ENCODE measurements at places on chromosomes 13 and 19.

GRCh38 chr13:75666646-75667351 is 30.7 kb downstream of the LMO7 start:
- DNase-seq, result no peak

DNA sequence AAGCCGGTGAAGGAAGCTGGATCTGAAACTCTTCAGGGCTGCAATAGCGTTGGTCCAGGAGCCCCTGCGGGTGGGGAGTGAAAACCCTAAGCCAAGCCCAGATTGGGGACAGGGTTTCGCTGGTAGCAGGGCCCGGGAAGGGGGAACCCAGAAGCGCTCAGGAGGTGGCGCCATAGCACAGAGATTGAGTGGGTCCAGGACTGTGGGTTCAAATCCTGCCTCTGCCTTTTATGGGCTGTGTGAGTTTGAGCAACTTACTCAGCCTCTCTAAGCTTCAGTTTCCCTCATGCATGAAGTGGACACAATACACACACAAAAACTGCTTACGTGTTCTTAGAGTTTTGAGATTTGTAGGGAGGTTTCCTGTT is 8.3 kb upstream of the SYCN start:
- peak; percentile 74 for DNase-seq

DNA sequence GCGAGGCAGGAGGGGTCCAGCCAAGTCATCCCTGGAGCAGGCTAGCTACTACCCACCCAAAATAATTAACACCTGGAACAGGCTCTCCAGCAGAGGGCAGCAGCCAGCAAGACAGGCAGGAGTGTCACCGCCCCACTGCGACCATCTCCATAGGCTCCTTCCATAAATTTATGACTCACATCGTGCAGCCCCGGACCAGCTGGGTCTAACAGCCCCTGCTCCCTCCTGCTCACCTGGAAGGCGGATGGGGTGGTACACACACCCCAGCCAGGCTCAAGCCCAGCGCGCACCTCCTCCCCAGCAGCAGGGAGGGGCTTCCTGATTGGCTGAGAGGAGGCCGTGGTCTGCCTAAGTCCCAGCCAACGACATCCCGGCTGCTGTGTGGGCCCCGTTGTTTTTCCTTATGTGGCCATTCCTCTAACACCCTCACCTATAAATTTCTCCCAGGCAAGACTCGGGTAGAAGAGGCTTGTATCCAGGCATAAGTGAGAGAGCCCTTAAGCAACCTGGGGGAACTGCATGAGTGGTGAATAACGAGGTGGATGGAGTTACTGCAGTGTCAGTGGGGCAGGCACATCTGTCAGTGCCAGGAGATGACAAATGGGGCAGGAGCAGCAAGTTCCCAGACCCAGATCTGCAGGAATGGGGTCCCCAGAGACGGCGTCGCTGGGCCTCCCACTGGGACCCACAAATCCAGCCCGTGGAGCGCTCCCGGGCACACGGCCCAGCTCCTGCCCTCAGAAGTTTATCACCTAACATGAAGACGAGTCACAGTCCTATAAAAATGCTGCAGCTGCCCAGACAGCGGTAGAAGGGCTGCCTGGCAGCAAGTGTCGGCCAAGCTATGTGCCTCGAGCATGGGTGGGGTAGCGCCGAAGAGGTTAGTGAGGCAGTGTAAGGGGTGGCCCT is 43.1 kb downstream of the CEBPG start:
- DNase-seq, result peak; percentile 73

DNA sequence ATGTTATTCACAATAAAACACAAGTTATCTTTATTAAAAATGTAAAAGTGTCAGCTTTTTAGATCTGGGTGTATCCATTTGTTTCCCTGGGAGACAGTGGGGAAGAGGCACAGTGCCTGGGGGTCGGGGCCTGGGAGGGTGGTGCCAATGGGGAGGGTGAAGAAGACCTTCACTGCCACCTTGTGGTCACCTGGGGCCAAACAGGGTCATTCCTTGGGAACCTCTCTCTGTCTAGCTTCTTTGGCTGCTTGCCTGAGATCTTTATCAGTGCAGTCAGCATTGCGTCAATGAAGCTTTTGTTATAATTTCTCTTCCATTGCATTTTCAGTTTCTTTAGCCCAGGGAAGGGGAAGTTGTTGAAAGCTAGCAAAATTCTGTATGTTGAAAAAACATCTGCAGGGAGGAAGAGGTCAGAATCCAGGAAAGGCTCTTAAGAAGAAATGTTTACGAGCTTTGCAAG is 39.1 kb downstream of the PCDH8 start:
- peak; percentile 50 for DNase-seq

DNA sequence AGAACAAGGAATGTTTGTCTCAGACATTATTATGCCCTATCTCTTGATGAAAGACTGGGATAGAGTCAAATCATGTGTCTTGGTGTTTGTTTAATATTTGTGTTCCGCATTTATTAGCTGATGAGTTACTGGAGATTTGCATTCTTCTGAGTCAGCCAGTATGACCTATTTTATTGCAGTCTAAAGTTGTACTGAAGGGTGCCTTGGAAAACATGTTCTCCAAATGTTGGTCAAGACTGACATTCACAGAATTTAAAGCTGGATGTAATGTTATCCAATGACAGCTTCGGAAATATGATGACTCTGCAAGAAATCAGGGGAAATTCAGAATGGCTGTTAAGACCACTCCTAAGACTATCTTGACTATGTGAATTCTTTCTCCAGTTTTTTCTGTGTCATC is 134.0 kb downstream of the KCNRG start:
- DNase-seq, result no peak

GRCh38 chr13:31310786-31311185 is 111.0 kb downstream of the B3GLCT start:
- DNase-seq, result no peak

DNA sequence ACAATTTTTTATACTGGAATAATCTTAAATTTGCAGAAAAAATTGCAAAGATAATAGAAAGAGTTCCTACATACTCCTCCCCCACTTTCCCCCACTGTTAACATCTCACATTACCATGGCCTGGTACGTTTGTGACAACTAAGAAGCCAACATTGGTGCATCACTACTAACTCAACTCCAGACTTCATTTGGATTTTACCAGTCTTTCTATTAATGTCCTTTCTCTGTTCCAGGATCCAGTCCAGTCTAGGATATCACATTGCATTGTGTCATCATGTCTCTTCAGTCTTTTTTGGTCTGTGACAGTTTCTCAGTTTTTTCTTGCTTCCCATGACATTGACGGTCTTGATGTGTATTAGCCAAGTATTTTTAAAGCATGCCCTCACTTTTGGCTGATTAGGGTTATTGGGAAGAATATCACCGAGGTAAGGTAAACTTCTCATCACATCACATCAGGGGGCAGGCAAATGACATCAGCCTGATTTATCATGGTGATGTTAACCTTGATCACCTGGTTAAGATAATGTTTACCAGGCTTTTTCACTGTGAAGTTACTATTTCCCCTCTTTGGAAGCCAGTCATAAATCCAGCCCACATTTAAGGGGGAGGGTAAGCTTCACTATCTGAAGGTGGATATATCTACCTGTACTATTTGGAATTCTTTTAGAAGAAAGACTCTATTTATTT is 322.1 kb downstream of the ENOX1 start:
- no peak for DNase-seq

- no peak for DNase-seq
These were observed 42.5 kb upstream of the SCEL start for GRCh38 chr13:77492982-77493381.

Data from activated CD4-positive, alpha-beta T cell treated with anti-CD3 and anti-CD28 coated beads, Interleukin-2, amount 10 ng/mL, durations not matched to agents 7 days and 5 days (primary cell).